Cardiac septum (tissue), 1 donor: ENCODE measurements at places on chromosomes 11 and 22. TPM values are rescaled to one million over a fixed set of nuclear protein-coding genes. Genes with fewer than 3 reads are reported as not detected.

The TRIM44 gene
- total RNA-seq = 57.8 TPM

The MS4A6A gene
- total RNA-seq = 22.2 TPM

The B3GAT1 gene
- total RNA-seq = 0.27 TPM

The C11orf52 gene
- total RNA-seq = 2.6 TPM

The MUC2 gene
- 0.03 TPM for total RNA-seq

The TMA7B gene
- not detected for total RNA-seq

The BEST1 gene
- total RNA-seq = 1.1 TPM

The TEX54 gene
- total RNA-seq = not detected

The NAALAD2 gene
- total RNA-seq = 0.27 TPM

The OR8K3 gene
- not detected for total RNA-seq

The PRAME gene
- 0.27 TPM for total RNA-seq

The CRY2 gene
- total RNA-seq = 49.6 TPM

The YPEL4 gene
- total RNA-seq = 0.59 TPM

The AMPD3 gene
- total RNA-seq = 3.4 TPM

The MS4A2 gene
- total RNA-seq = 0.67 TPM

The SPDYC gene
- not detected for total RNA-seq

The FXYD2 gene
- total RNA-seq = 1.6 TPM

The OR2AT4 gene
- total RNA-seq = not detected

The XKR3 gene
- total RNA-seq = not detected

The MICAL2 gene
- 98.7 TPM for total RNA-seq

The MMP1 gene
- 0.11 TPM for total RNA-seq

The TMEM45B gene
- 0.11 TPM for total RNA-seq

The BTG4 gene
- not detected for total RNA-seq

The NNMT gene
- total RNA-seq = 72.9 TPM

The GAL3ST1 gene
- total RNA-seq = 0.32 TPM

The ZNF280B gene
- 0.57 TPM for total RNA-seq

The XBP1 gene
- total RNA-seq = 81.2 TPM

The APOBEC3C gene
- 22.1 TPM for total RNA-seq

The SBF2 gene
- 27.9 TPM for total RNA-seq

The HDHD5 gene
- 39.6 TPM for total RNA-seq

The RBMXL2 gene
- not detected for total RNA-seq

The TTLL12 gene
- total RNA-seq = 11.3 TPM

The LGR4 gene
- 22.6 TPM for total RNA-seq

The YAP1 gene
- total RNA-seq = 74.9 TPM

The OR2AG2 gene
- total RNA-seq = not detected

The SOX10 gene
- total RNA-seq = 0.62 TPM

The ARHGAP20 gene
- total RNA-seq = 0.19 TPM
